ENCODE measurements at places on chromosomes 12 and 14.

- DNase-seq = no peak
These were observed 32.8 kb downstream of the RBM19 start for GRCh38 chr12:113933201-113933786.

DNA sequence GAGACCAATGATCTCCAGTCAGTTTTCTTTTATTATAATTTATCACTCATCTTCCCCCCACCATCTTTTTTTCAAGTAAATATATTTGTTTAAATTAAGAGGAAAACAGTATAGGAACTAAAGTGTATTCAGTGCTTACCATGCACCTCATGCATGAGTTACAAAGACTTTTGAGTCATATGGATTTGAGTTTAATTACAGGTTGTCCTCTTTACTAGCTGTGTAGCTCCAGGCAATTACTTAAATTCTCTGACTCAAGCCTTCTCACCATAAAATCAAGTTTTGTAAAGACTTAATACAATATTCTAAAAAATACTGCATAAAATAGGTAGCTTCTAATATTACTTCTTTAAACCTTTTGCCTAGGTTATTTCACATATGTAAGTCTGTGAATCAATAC, 251.3 kb downstream of the SLC16A7 start:
- DNase-seq = no peak

DNA sequence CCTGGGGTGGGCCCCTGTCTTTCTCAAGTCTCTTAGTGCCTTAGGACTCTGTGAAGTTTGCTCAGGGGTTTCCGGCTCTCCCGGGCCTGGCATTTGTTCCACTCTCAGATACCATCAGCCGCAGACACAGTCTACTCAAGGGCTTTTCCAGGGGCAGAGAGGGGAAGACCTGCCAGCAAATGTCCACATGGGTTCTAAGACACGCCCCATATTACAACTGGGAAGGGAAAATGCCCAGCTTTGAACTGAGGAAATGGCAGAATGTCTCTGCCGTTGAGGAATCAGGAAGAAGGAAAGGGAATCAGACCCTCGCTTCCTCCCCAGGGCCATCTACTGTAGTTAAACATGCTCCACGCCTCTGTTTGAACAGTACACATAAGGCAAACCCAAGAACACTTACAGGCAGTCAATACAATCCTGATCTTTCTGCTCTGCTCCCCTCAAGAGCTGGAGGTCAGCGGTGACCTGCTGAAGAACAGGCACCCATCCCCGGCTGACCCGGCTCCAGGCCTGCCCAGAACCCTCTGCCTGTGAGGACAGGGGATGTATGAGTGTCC, 7.9 kb downstream of the CCDC85C start:
- no peak for DNase-seq

- DNase-seq = no peak
These were observed 68.2 kb downstream of the DNAI7 start for GRCh38 chr12:25126746-25127145.

- no peak for DNase-seq
These were observed 11.7 kb upstream of the ERC1 start for GRCh38 chr12:979349-979748.

DNA sequence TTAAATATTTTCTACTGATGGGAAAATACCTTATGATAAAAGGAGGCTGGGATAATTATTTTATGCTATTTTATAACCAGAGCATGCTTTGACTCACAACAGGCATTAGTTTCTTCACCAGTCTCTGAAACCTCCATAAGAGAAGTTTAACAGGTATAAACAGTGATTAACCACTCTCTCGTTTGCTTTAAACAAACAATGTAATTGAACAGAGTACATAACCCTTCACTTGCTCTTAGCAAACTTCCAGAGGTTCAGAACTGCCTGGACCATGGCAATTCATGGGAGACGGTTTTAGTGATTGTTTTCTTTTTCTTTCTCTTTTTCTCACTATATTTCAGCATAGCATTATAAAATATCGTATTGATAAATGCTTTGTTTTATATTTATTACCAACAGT, 35.3 kb downstream of the CFAP251 start:
- DNase-seq = no peak

DNA sequence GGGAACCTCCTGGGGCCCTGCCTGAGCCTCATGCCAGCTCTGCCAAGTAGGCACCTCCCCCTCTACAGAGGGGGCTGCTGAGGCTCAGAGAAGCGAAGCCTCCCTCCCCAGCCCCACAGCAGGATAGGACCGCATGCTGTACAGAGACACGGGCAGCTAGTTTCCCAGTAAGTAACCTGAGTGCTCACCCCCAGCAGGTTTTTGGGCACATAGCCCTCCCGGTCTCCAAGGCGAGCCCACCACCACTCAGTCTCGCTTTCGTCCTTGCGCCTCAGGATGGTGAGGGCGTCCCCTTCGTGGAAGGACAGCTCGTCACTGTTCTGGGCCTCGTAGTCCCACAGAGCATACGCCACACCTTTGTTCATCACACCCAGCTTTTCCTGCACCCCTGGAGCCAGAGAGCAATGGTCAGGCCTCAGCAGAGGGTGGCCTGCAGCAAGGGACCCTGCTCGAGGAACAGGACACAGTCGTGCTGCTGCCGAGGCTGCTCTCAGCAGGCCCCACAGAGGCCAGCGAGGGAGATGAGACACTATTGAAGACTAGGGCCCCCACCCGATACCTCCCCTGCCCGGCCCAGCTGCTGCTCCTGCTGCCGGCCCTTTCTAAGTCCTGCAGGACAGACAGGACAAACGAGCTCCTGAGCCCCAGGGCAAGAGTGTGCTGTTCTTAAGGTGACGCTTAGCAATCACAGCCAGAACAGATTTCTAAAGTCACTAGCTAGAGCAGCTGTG, 20.4 kb downstream of the ZFYVE21 start:
- DNase-seq = no peak

DNA sequence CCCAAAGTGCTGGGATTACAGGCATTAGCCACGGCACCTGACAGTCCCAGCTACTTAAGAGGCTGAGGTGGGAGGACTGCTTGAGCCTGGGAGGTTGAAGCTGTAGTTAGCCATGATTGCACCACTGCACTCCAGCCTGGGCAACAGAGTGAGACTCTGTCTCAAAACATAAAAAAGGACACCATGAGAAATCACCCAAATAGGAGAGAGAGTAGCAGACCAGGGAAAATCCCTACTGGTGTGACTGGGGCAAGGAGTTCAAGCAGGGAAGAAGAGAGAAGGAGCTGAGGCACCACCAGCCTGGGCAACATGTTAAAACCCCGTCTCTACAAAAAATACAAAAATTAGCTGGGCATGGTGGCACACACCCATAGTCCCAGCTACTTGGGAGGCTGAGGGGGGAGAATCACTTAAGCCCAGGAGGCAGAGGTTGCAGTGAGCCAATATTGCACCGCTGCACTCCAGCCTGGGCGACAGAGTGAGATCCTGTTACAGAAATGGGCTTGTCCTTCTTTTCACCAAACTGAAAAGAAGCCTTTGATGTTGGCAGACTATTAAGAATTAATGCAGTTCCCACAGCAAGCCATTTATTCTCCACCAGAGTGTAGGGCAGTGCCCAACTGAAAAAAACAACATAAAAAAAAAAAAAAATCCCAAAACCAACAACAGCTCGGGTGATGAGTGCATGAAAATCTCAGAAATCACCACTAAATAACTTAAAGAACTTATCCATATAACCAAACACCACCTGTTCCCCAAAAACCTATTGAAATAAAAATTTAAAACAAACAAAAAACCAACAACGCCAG, 4.5 kb upstream of the SRSF9 start:
- no peak for DNase-seq

DNA sequence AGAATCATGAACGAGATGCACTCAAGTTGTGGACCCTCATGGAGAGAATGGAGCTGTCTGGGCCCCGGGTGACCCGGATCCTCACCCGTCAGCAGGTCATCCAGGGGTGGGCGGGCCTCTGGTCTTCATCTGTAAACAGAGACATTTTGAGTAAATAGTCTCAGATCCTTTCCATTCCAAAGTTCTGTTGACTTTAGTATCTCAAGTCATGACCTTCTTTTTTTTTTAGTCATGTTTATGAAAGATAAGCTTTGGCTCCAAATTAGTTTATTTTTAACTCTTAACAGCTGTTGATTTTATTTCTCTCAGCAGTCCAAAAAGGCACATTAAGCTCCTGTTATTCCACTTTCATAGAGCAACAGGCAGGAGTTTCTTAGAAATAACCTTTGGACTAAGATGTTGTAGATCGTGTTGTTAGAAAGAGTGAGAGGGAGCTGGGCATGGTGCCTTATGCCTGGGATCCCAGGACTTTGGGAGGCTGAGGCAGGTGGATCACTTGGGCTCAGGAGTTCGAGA, 48.9 kb upstream of the AMN start:
- DNase-seq = no peak

GRCh38 chr12:127060310-127060847, 1206.6 kb upstream of the TMEM132C start:
- DNase-seq = no peak

- DNase-seq = no peak
These were observed 117.7 kb downstream of the SOX5 start for GRCh38 chr12:23831739-23832138.

GRCh38 chr14:74954232-74954946, 1.0 kb downstream of the PGF start:
- DNase-seq = no peak

DNA sequence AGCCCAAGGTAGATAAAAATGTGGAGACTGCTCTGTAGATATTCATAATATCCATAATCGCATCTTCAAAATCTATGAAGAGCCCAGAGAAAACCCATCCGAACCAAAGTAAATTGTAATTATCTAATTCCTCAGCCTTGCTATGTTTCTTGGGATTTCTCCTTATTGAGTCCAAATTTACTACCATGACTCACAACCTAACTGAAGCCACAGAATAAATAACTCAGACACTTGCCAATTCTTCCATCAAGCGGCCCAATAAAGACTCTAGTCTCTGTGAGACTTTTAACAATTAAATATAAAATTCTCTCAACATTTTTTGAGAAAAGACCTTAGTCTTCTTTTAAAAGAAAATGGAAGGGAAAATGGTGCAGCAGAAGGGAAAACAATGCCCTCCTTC, 409.8 kb downstream of the DAD1 start:
- no peak for DNase-seq
